ENCODE measurements at places on chromosomes 3 and 15. TPM values are rescaled to one million over a fixed set of nuclear protein-coding genes. Genes with fewer than 3 reads are reported as not detected.

PPM1L gene
- total RNA-seq: 0.87 TPM

ADGRG7 gene
- total RNA-seq: not detected

GPR62 gene
- total RNA-seq: under 0.01 TPM

CYP11A1 gene
- 1.0 TPM for total RNA-seq

FOXL2NB gene
- total RNA-seq: not detected

GOLGA6L10 gene
- under 0.01 TPM for total RNA-seq

GOLGA8T gene
- total RNA-seq: not detected

ZNF502 gene
- 6.0 TPM for total RNA-seq

UBA3 gene
- 74.9 TPM for total RNA-seq

ERICH6 gene
- 0.15 TPM for total RNA-seq

GASK1A gene
- 4.5 TPM for total RNA-seq

GOLGA8O gene
- not detected for total RNA-seq

PIGBOS1 gene
- total RNA-seq: 11.5 TPM

KBTBD8 gene
- total RNA-seq: 1.3 TPM

PLCL2 gene
- total RNA-seq: 20.5 TPM

XCR1 gene
- not detected for total RNA-seq

CYP8B1 gene
- not detected for total RNA-seq

ARL13B gene
- 7.0 TPM for total RNA-seq

HOMER2 gene
- 7.3 TPM for total RNA-seq

BLM gene
- 0.33 TPM for total RNA-seq

GHSR gene
- total RNA-seq: not detected

RARB gene
- total RNA-seq: 15.5 TPM

FBXW12 gene
- 0.15 TPM for total RNA-seq

CAPN3 gene
- total RNA-seq: 2.8 TPM

AADAC gene
- 0.33 TPM for total RNA-seq

PTH1R gene
- total RNA-seq: 0.66 TPM

OR5K2 gene
- not detected for total RNA-seq

GPR171 gene
- total RNA-seq: not detected

GOLGA8N gene
- total RNA-seq: 5.2 TPM

GOLIM4 gene
- total RNA-seq: 69.0 TPM

FBXO40 gene
- total RNA-seq: not detected

GOLGA6A gene
- total RNA-seq: not detected

SLC15A2 gene
- total RNA-seq: 0.50 TPM

KLHL25 gene
- total RNA-seq: 5.6 TPM

DLEC1 gene
- total RNA-seq: under 0.01 TPM

UNC13C gene
- total RNA-seq: not detected

ADAMTS7 gene
- 10.9 TPM for total RNA-seq

ACKR2 gene
- 0.15 TPM for total RNA-seq

HTR3E gene
- not detected for total RNA-seq

TMC3 gene
- total RNA-seq: not detected

WDR5B gene
- total RNA-seq: 6.1 TPM

PRICKLE2 gene
- 42.8 TPM for total RNA-seq

ZNF80 gene
- not detected for total RNA-seq

NXPE3 gene
- 26.3 TPM for total RNA-seq

ITIH1 gene
- total RNA-seq: not detected

EFCC1 gene
- total RNA-seq: not detected

KNG1 gene
- not detected for total RNA-seq

SUCNR1 gene
- not detected for total RNA-seq

IQCF5 gene
- total RNA-seq: not detected

Data from smooth muscle cell of trachea (primary cell).